ENCODE measurements at places on chromosomes 11 and 22.

- no peak for DNase-seq
Observed at GRCh38 chr11:128432926-128433325, 154.4 kb downstream of the ETS1 start.

DNA sequence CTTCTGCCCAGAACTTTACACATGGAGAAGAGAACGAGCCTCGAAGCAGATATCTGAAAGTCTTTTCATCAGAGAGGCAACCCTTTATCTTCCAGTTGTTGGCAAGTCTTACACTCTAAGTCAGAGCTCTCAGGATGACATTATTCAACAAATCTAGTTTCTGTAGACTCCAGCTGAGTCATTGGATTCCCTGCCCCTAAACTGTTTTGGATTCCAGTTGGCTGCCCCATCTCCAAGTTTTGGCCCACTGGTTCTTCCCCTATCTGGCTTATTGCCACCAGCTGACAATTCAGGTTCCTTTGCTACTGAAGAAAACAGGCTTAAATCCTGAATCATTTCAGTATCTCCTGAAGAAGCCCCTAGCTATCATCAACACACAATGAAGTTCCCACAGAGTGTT, 14.2 kb downstream of the SAAL1 start:
- no peak for DNase-seq

DNA sequence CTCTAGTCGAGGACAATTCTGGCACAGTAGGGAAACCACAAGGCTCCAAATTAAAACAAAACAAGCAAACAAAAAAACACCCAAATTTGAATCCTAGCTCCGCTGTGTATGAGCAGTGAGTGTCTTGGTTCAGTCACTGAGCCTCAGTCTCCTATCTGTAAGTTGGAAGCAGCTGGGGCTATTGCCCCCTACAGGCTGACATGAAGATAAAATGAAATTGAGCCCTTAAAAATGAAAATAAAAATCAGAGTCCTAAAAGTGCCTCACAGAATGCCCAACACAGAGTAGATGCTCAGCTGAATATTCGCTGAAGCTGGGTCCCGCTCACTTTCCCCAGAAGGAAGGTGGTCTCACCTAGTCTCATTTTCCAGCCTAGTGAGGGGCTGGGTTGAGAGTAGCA, 65.2 kb downstream of the PDE2A start:
- DNase-seq, result peak; percentile 55

DNA sequence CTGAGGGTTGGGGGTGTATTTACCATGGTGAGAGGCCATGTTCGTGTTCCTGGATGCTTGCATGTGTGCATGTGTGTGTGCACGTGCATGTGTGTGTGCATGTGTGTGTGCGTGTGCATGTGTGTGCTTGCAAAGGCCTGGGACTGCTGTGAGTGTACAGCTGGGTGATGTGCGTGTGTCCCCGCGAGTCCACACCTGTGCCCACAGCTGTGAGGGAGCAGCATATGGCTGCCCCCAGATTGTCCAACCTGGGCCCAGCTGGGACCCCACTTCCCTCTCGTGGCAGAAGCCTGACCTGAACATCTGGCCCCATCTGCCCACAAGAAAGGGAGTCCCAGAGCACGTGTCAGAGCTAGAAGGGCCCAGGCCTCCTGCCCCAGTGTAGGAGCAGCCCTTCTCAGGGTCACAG, 8.4 kb upstream of the CD248 start:
- DNase-seq, result no peak

- DNase-seq, result no peak
Observed at GRCh38 chr11:78783846-78784245, 209.2 kb upstream of the NARS2 start.

DNA sequence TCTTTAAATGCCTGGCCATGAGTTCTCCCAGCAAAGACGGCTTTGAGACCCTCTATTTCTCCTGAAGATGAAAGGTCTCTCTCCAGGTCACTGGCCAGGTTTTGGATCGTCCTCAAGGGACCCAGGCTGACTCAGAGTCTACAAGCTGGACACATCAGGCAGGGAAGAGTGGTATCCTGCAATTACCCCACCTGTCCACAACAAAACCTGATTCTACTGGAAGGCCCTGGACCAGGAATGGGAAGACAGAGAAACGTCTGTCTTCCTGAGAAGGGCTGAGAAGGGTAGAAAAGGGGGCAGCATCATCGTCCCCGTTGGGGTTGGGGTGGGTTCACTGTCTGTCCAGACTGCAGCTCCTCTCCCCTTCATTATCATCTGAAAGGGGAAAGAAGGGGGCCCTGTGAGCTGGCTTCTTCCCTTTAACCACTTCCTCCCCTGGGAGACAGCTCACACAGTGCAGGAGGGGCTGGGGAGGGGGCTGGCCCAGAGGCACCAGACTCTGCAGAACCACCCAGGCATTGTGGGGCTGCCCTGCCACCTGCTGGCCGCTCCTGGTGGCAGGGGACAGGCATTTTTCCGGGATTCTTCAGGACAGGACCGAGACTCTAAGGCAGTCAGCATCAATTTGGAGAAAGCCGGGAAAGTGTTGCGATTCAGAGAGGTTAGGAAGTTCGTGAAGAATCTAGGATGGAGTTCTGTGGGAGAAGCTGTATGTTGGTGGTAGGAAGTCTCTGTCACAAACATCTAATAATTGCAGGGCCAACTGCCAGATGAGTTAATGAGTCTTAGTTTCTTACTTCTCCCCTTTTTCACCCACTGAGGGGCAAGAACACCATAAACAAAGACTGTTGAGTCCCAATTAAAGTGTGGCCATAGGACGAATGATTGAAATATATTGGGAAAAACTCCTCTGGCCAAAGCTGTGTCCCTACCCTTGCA, 57.6 kb downstream of the SYN3 start:
- peak; percentile 13 for DNase-seq

- DNase-seq, result no peak
Observed at GRCh38 chr11:134556186-134556585, 144.1 kb upstream of the B3GAT1 start.
